ENCODE measurements at places on chromosomes 7 and 10.

DNA sequence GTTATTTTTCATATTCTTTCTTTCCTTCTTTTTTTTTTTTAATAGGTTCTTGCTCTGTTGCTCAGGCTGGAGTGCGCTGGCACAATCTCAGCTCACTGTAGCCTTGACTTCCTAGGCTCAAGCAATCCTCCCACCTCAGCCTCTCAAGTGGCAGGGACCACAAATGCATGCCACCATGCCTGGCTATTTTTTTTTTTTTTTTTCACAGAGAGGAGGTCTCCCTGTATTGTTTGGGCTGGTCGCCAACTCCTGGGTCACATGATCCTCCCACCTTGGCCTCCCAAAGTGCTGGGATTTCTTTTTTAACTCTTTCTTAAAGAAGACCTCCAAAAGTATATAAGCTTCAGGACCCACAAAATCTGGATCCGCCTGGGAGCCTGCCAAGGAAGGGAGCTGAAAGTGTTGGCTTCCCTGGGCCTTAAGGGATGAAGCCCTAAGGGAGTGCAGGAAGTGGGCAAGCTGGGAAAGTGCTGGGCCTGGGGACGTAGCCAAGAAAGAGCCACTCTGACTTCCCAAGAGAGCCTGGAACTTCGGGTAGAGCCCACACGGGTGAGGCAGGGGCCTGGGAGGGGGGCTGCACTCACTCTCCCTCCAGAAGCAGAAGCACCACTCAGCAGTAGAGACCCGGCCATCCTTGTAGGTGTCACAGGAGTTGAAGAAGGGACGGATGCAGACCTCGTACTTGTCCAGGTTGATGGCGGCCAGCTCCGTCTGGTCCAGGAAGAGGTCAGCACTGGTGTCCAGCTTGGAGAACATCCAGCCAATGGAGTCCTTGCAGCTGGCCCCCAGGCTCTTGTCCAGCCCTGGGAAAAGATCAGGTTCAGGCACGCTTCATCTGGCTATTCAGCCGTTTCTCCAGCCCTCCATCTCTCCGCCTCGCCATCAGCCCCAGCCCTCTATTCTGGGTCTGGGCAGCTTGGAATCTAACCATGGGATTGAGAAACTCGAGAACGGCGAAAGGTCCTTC lies 21.8 kb downstream of the SPOCK2 start:
- DNase-seq: no peak

DNA sequence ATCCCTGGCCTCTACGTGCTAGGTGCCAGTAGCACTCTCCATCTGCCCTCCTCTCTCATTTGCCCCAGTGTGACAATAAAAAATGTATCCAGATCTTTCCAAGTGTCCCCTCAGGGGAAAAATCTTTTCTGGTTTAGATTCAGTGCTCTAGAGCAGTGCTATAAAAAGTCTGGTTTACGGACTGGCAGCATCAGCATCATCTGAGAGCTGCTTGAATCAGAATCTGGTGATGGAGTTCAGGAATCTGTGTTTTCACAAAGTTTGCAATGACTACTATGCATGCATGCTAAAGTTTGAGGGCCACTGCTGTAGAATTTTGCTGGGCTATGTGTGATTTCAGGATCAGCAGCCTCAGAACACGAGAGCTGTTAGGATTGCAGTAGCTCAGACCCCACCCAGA lies 356.5 kb downstream of the PHF14 start:
- DNase-seq: no peak

GRCh38 chr7:105439174-105439893 lies 50.6 kb upstream of the SRPK2 start:
- peak; percentile 76 for DNase-seq

- no peak for DNase-seq
Measured at GRCh38 chr7:128356546-128357216, 4.8 kb downstream of the PRRT4 start.

DNA sequence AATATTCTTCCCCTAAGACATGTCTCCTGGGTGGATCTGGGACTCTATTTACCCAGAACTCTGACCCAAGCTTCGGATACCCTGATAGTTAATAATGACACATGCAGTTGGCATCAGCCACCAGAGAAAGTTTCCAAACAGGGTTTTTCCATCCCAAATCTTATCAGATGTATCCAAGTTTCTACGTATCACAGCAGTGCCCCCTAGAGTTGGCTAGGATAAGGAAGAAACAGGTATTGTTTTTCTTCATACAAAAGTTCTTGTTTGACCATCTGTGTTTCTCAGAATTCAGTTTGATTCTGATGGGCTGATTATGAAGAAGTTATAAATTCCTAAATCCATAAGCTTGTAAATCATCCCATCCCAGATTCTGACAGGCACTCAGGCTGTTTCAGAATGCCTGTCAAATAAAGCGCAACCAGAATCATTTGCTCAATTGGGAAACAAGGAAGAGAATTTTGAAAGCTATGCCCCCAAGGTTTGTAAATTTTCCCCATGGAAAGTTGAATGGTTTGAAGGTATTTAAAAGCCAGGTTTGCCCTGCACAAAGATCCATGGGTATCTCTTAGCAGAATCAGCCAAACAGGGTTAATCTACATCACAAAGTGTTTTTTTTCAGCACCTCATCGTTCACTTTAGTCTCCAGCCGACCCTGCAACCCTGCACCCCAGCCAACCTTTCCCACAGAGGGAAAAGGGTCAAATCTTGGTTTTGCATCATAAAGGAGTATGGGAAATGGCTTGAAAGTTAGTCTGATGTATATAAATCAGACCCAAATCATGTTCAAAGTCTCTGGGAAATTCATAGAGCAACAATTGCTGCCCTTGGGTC lies 47.4 kb downstream of the NRAP start:
- DNase-seq: no peak

- no peak for DNase-seq
Measured at GRCh38 chr7:25770235-25770634, 381.8 kb upstream of the NFE2L3 start.

GRCh38 chr7:66315192-66315591 lies 110.1 kb downstream of the TPST1 start:
- no peak for DNase-seq

DNA sequence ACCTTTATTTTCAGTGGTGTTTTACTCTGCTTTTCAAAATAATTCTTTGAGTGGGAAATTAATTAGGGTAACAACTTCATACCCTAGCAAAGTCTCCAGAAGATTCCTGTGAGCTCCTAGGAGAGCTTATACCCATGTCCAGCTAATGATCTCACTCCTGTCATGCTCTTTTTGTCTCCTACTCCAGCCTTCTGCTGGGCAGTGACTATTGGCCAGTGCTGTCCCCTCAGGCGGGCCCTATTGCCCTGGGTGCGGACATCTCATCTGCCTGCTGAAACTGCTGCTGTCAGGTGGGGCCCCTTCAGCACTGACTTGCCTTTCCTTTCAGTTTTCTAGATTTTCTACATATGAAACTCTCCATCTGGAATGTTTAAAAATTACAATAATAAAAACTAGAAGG lies 80.3 kb downstream of the EBLN1 start:
- DNase-seq: no peak

Data from AG04449 (cell line).